Effector CD8-positive, alpha-beta T cell (primary cell): ENCODE measurements at places on chromosomes 3 and 15.

DNA sequence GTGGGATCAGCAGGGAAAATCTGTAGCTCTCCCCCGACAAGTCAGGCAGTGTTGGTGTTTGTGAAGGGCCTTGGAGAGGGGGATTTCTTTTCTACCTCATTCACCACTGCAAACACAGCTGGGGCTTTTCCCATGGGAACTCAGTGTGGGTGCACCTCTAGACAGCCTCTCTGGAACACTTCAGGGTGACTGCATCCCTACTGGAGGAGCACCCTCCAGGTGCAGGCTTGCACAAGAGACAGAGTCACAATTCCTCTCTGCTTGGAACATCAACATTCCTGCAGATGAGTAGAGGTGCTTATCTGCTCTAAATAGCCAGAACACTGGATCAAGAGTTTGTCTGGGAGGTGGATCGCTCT is 72.7 kb upstream of the AKAP13 start:
- DNase-seq: no peak

DNA sequence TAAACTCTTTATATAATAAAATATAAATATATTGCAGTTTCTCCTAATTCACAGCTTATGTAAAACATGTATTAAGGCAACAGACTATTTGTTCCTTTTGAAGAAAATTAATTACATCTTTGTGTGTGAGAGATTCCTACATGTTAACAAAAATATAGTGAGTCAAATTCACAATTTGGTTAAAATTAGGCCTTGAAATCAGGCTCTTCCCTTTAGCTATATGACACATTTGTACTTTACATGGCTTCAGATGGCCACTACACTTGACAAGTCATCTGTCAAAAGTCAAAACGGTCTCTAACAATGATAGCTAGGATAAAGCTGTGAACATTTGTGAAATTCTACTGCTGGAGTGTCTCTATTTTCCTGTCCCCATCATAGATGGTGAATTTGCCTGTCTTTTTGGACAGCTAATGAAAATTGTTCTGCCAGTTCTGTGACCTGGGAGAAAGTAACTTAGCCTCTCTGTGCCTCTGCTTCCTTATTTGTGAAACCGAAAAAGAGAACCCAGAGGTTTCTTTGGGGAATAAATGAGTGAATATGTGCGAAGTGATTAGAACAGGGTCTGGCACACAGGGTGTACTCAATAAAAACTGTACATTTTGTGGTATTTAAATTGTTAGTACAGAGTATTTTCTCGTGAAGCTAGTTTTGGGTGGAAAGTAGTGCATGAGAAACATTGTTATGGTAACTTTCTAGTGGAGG is 23.6 kb downstream of the TM4SF4 start:
- no peak for DNase-seq

DNA sequence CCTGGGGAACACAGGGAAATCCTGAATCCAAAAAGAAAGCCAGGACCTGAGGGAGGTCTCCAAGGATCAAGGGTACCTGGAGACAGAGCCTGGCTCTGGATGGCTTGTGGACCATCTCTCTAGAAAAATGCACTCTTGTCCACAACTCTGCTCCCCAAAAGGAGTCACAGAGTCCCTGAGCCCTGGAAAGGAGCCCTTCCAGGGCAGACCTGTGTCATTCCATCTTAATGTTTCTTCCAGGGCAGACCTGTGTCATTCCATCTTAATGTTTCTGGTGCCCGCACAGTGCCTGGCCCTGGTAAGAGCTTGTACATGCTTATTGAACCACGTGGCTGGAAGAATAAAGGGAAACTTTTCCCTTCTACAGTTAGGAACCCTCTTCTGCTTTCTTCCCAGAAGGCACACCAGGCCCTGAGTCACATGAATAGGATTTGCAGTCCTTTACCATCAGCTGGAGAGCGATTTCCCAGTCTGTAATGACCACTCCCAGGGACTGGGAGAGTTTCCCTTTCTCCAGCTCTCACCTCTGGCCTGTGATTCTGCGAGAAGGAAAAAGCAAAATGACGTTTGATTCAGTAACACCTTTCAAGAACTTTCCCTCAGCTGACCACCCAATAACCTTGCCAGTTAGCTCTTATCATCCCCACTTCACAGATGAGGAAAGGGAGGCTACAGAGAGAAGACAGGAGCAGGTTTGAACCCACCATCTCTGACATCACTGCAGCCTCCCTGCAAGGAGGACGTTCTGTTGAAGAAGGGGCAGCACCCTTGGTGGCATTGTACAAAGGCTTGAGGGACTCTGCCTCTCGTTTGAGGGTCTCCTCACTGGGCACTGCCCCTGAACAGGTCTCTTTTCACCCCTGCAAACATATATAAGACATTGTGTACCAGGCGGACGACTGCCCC is 35.8 kb upstream of the SLCO2A1 start:
- DNase-seq: no peak

- no peak for DNase-seq
Observed at GRCh38 chr3:161496508-161496907, at the start of gene OTOL1. Gene OTOL1 (plus strand): TSS chr3:161496808. CDS start chr3:161496808, 0 bp downstream.
